ENCODE measurements at places on chromosomes 4 and X. TPM values are rescaled to one million over a fixed set of nuclear protein-coding genes. Genes with fewer than 3 reads are reported as not detected.

Gene CAPN6
- not detected for total RNA-seq

Gene MUC7
- not detected for total RNA-seq

Gene SLC49A3
- total RNA-seq, result 3.9 TPM

Gene FGG
- not detected for total RNA-seq

Gene FAM47A
- not detected for total RNA-seq

Gene ADRA2C
- 0.26 TPM for total RNA-seq

Gene SUPT20HL1
- not detected for total RNA-seq
